PC-3 (cell line): ENCODE measurements at places on chromosomes 3 and 15.

GRCh38 chr15:99565049-99565298 lies 810 bp upstream of the MEF2A start:
- H3K27ac ChIP-seq: no peak overlapping the region
- H3K4me1 ChIP-seq: peaks cover 18% of the 10 kb centered on the region; the same call in 1 of the 2 replicates
- H3K36me3 ChIP-seq: no peaks in the 10 kb centered on the region

GRCh38 chr3:79515072-79515471 lies 252.7 kb downstream of the ROBO1 start:
- DNase-seq: no peak
- no peaks in the 10 kb centered on the region for H3K4me1 ChIP-seq
- H3K4me3 ChIP-seq: no peak overlapping the region
- H3K27me3 ChIP-seq: no peaks in the 10 kb centered on the region

- H3K27me3 ChIP-seq: no peaks in the 10 kb centered on the region
- no peaks in the 10 kb centered on the region for H3K4me1 ChIP-seq
- H3K4me3 ChIP-seq: no peak overlapping the region
- H3K27ac ChIP-seq: no peak overlapping the region
- no peak for DNase-seq
- H3K36me3 ChIP-seq: no peaks in the 10 kb centered on the region
These were observed 23.6 kb upstream of the LRRC34 start for GRCh38 chr3:169836078-169836941.

DNA sequence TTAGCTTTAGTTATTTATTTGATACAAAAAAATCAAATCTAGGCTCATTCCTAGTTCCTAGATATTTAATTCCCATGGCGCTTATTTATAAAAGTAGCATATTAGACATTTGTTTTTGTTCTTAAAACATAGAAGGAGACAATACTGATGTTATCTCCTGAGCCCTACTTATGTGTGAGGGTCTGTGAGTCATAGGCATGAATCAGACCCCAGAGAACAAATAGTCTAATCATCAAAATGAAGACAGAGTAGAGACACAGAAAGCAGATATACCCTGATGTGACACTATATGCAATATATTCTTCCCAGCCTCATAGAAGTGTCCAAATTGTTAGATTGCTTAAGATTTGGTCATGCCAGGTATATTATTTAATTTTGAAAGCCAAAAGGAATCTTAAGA lies 44.9 kb downstream of the PEX5L start:
- 0 out of 2 replicates have a peak overlapping the region, but pooled peaks have one; percentile 11 for H3K27ac ChIP-seq
- no peaks in the 10 kb centered on the region for H3K27me3 ChIP-seq
- peaks cover 21% of the 10 kb centered on the region for H3K4me1 ChIP-seq
- no peak overlapping the region for H3K4me3 ChIP-seq
- no peaks in the 10 kb centered on the region for H3K36me3 ChIP-seq
- peak; percentile 68 for DNase-seq

DNA sequence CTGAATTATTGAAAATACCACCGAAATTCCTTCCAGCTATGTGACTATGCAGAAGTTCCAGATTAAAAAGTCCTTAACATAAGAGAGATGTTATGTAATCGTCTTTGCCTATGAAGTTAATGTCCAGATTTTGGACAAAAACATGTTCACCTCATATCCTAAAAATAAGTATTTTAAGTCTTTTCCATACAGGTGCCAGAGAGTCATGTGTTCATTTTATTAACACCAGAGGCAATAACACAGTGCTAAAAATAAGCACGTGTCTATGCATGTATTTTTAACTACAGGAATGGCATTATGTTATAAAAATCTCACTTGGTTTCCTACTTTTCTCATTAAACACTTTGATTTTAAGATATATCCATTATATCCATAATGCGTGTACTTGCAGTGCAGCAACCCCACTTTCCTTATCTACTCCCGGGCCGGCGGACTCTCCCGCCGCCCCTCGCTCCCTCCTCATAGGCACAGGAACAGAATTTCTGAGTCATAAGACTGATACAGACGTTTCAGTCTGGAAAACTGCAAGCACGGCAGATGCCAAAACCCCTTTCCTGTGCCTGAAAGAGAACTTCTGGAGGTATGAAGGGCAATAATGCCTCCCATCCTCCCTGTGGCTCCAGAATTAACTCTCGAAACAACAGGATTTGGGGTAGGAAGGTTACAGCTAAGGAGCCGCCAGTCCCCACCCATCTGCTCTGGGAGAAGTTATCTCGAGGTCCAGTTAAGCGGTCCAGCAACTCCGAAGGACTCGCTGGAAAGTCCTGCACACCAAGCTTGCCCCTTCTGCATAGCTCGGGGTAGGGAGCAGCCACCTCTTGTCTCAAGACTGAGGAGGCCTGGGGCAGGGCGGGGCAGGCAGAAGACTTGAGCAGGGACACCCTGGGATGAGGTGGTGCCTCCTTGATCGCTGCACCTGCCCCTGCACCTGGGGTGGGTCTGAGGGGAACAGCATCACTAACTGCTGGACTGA lies 22.3 kb upstream of the PSTPIP1 start:
- no peaks in the 10 kb centered on the region for H3K4me1 ChIP-seq
- no peak overlapping the region for H3K27ac ChIP-seq
- peaks cover 8% of the 10 kb centered on the region for H3K27me3 ChIP-seq
- no peaks in the 10 kb centered on the region for H3K36me3 ChIP-seq
- DNase-seq: no peak

GRCh38 chr15:63502843-63503738 lies 1.3 kb upstream of the USP3 start:
- no peaks in the 10 kb centered on the region for H3K36me3 ChIP-seq
- H3K4me3 ChIP-seq: peak overlapping the region; percentile 67
- H3K27me3 ChIP-seq: no peaks in the 10 kb centered on the region
- peak overlapping the region; percentile 100 for H3K27ac ChIP-seq
- H3K4me1 ChIP-seq: peaks cover 66% of the 10 kb centered on the region

- no peaks in the 10 kb centered on the region for H3K4me1 ChIP-seq
- DNase-seq: peak; percentile 45
- no peak overlapping the region for H3K27ac ChIP-seq
These were observed 11.2 kb upstream of the RNU6-1 start for GRCh38 chr15:67850994-67851571.

- H3K4me3 ChIP-seq: no peak overlapping the region
- no peaks in the 10 kb centered on the region for H3K36me3 ChIP-seq
- no peak overlapping the region for H3K27ac ChIP-seq
- peaks cover 22% of the 10 kb centered on the region for H3K4me1 ChIP-seq
These were observed 27.3 kb downstream of the STARD5 start for GRCh38 chr15:81296673-81297072.

DNA sequence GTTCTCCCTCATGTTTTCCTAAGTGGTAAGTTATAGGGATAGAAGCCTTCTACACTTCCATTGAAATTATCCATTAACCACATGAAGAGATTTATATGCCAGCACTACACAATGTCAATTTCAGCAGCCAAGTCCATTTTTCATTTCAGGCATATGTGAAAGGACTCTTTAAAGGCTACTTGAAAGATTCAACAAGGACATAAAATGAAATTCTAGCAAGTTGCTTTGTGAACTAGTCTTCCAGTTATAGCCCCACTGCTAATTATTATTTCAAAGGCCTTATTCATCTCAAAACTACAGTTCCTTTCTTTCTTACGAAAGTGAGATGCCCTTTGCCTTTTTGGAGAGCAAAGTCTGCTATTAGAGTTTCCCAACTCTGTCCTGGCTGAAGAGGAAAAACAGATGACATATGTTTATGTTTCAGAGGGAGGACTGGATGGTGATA lies 66.0 kb upstream of the SLC2A2 start:
- H3K27ac ChIP-seq: no peak overlapping the region
- no peak overlapping the region for H3K4me3 ChIP-seq
- H3K27me3 ChIP-seq: no peaks in the 10 kb centered on the region
- no peak for DNase-seq

GRCh38 chr15:36545467-36545992 lies 33.9 kb upstream of the CDIN1 start:
- H3K4me1 ChIP-seq: no peaks in the 10 kb centered on the region
- no peak for DNase-seq
- no peak overlapping the region for H3K4me3 ChIP-seq
- H3K36me3 ChIP-seq: no peaks in the 10 kb centered on the region

- H3K27ac ChIP-seq: no peak overlapping the region
- H3K36me3 ChIP-seq: no peaks in the 10 kb centered on the region
- peak; percentile 60 for DNase-seq
- H3K4me3 ChIP-seq: no peak overlapping the region
- peaks cover 10% of the 10 kb centered on the region for H3K4me1 ChIP-seq
These were observed 12.1 kb upstream of the GATA2 start for GRCh38 chr3:128504963-128505730.

DNA sequence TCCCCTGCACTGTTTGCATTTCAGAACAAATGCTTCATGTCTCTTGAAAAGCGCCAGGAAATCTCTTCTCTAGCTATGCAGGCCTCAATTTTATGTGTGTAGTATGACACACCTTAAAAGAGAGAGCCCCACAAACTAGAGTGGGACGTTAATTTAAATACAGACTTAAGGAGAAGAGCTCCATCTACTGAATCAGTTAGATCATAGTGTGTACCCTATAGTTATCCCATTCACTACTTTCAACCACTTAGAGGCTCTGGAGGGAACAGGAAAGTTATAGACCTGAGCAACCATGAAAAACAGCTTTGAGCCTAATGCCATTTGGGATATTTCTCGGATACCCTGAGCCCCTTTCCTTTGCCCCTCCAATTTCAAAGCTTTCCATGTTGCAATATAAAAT lies 153.7 kb downstream of the TIGIT start:
- peaks cover 13% of the 10 kb centered on the region; the same call in 1 of the 2 replicates for H3K27me3 ChIP-seq
- no peaks in the 10 kb centered on the region for H3K4me1 ChIP-seq
- H3K27ac ChIP-seq: no peak overlapping the region
- H3K4me3 ChIP-seq: no peak overlapping the region
- DNase-seq: no peak

DNA sequence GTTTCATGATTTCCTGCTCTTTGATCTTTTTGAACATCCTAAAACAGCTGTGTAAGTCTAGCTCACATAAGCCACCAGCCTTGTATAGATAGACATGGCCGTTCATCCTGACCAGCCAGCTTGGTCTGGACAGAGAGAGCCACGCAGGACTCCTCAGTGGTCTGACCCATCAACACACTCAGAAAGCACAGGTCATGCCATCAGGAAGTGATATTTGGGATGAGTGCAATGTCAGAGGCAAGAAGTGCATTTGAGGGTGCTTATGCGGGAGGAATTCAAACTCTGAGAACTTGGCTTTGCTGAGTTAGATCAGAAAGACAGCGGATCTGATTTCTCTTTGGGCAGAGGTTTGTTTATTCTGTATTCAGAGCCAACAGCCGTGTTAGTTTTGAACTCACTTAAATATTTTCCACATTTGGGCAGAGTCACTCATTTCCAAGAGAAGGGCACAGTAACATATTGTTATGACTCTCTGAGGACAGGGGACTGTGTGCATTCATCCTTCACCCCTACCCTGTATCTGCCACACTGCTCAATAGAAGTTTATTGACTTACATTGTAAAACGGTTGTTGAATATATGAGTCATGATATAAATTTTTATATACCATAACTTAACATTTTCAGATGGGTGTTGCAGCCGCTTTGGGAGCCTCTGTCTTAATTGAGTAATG lies 225.3 kb upstream of the LYSMD4 start:
- H3K27ac ChIP-seq: peak overlapping the region; percentile 74
- H3K36me3 ChIP-seq: no peaks in the 10 kb centered on the region
- peak overlapping the region; percentile 10; the same call in 1 of the 2 replicates for H3K4me3 ChIP-seq
- DNase-seq: peak; percentile 77
- H3K4me1 ChIP-seq: peaks cover 23% of the 10 kb centered on the region
- no peaks in the 10 kb centered on the region for H3K27me3 ChIP-seq

- no peak overlapping the region for H3K27ac ChIP-seq
- no peaks in the 10 kb centered on the region for H3K36me3 ChIP-seq
- no peak overlapping the region for H3K4me3 ChIP-seq
- no peak for DNase-seq
These were observed 1.4 kb downstream of the NR1I2 start for GRCh38 chr3:119783255-119783654.

GRCh38 chr3:45909542-45909941 lies 23.2 kb downstream of the CCR9 start:
- H3K36me3 ChIP-seq: no peaks in the 10 kb centered on the region
- no peak overlapping the region for H3K4me3 ChIP-seq
- no peaks in the 10 kb centered on the region for H3K4me1 ChIP-seq
- no peak for DNase-seq

DNA sequence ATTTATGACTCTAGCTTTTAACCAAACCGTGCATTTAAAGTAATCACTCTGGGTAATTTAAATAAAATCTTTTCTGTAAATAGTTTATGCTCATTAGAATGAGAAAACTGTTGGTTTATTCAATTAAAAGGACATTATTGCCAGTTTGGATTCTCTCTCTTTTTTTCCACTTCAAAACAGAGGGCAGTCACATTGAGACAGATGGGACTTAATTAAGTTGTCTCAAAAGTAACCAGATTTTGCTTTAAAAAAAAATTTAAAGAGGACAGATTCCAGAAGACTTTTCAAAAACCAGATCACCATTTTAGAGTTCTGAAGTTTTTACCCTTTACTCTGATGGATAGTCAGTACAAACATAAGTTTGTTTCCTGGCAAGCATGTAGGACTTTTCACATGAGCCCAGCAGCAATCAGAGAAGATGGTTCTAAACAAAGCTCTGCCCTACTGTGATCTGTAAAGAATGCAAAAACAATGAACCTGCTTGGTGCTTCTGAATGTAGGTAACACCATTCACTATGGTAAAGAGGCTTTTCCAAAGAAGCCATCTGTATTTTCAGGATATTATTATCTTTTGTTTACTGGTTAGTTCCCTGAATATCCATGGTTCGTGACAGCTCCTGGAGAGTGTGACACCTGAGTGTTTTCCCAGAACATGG lies 136.2 kb downstream of the LRTM1 start:
- H3K27me3 ChIP-seq: 0 out of 2 replicates have a peak, but pooled peaks cover 12% of the 10 kb centered on the region
- no peak overlapping the region for H3K4me3 ChIP-seq
- H3K27ac ChIP-seq: no peak overlapping the region
- no peaks in the 10 kb centered on the region for H3K36me3 ChIP-seq
- no peak for DNase-seq

DNA sequence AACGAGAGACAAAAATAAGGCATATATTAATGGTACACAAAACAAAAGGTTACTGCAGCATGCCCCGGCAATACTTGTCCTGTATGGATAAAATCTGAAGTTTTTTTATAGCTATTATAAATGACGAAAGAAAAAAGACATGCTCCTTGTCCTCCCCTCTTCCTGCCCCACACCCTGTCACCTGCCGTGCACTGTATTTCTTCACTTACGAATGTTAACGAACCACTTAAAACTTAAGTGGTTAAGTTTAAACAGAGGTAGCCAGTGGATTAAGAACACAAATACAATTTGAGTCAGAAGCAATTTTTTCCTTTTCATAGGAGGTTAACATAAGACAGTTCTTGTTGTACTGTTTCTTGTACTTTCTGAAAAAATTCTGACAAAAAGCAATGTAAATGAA lies 799.1 kb upstream of the NECTIN3 start:
- no peak overlapping the region for H3K27ac ChIP-seq
- no peaks in the 10 kb centered on the region for H3K4me1 ChIP-seq
- no peak for DNase-seq
- no peak overlapping the region for H3K4me3 ChIP-seq
